Fibroblast of skin of abdomen (primary cell): ENCODE measurements at places on chromosomes 16 and 17.

DNA sequence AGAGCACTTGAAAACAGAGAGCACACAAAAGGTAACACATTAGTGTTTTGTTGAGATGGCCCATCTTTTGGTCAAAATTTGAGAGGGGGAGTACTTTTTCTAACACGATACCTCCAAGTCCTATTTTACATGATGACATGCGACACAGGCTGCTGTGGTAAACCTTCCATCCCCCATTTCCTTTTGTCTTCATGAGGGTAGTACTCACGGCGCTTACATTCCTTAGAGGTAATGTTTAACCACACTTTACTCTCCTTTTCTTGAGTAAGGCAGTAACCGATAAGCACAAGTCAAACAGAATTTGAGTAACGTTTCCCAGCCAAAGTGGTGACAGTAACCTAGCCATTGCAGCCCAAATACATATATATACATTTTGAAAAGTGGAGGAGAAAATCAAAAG lies 35.8 kb upstream of the PITPNM3 start:
- peak; percentile 44 for DNase-seq

DNA sequence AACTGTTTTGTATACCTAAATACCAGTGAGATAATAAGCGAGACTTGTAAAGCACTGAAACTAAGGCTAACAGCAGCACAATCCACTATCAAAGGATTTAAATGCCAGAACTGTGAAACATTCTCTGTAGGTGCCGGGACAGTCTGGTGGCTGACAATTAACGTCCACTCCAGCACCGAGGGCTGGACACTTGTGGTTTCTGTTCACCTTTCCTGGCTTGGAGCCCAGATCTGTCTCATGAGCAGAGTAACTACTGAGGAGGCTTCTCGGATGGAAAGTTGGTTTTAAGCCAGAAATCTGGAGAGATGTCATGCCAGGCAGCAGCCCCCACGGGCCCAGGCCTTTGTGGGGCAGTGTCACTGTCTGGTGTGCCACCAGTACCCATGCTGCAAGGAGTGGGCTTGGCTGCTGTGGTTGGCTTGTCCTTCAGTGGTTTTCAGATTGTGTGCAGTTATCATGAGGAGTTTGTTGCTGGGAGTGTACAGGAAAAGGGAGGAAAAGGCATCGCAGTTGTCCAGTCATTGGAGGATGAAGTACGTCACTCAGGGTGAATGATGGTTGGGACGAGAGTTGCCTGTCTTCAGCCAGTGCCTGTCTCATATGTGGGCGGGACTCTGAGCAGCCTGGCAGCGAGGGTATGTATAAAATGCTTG lies 35.5 kb downstream of the UBN1 start:
- peak; percentile 41 for DNase-seq

- DNase-seq, result no peak
Observed at GRCh38 chr16:54750249-54750648, 180.4 kb upstream of the IRX5 start.

GRCh38 chr17:73695035-73695738 lies 50.9 kb upstream of the SDK2 start:
- DNase-seq, result no peak

DNA sequence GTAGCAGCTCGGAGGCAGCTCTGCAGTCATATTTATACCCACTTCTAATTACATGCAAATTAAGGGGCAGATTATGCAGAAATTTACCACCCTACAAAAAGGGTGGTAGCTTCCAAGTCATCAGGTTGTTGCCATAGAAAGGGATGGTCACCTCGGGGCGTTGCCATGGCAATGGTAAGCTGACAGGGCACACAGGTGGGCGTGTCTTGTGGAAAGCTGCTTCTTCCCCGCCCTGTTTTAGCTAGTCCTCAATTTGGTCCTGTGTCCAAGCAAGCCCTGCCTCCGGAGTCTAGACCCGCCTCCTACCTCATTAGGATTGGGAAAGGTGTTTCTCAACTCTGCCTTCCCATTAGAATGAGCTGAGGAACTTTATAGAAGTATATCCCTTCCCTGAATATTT lies 98.7 kb downstream of the HS3ST2 start:
- DNase-seq, result no peak

DNA sequence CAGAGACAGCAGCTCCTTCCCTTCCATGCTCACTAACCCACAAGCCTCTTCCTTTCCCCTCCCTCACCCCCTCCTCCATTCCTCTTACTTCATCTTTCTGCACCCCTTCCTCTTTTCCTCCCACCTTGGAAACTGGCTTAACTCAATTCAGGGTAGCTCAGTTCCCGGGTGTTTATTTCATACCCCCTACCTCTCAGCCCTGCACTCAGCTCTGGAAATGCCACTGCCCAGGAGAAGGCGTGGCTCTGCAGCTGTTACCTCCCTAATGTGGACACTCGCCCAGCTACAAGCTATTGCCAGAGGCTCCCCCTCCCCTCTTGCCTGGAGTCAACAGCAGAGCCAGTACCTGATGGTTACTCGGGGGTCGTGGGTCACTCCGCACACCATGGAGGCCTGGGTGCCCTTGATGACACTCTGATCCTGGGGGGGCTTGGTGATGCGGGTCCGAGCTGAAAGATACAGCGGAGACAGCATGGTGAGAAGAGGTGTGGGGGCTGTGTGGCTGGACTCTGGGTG lies 118.4 kb upstream of the CDC42EP4 start:
- no peak for DNase-seq

DNA sequence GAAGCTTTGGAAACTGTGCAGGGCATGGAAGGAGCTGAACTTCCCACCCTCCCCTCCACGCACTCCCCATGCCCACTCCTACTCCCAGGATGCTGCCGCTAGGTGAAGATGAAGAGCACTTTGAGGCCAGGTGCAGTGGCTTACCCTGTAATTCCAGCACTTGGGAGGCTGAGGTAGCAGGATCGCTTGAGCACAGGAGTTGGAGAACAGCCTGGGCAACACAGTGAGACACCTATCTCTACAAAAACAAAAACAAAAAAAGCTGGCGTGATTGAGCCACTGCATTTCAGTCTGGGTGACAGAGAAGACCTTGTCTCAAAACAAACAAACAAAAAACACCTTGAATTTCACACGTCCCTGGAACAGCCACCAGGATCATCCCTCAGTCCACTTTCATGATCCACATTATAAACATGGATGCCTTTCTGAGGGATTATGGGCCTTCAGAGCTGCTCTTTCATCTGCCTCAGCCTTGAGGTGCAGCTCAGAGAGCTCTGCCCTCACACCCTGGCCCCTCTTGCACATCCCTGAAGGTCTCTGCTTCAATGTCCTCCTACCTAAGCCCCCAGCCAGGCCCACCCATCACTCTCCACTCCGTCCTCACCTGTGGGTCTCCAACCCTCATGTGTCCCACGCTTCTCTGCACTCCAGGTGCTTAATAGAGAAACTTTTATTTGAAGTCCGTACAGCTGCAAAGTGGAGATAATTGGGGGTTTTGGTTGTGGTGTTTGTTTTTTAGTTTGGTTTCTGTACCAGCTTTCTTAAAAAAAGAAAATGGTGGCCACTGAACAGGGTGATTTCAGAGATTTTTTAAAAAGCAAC lies 25.8 kb downstream of the PHB1 start:
- DNase-seq, result no peak
